ENCODE measurements at places on chromosomes 2 and 18.

- DNase-seq, result no peak
Observed at GRCh38 chr18:29181151-29181901, 1004.4 kb upstream of the CDH2 start.

DNA sequence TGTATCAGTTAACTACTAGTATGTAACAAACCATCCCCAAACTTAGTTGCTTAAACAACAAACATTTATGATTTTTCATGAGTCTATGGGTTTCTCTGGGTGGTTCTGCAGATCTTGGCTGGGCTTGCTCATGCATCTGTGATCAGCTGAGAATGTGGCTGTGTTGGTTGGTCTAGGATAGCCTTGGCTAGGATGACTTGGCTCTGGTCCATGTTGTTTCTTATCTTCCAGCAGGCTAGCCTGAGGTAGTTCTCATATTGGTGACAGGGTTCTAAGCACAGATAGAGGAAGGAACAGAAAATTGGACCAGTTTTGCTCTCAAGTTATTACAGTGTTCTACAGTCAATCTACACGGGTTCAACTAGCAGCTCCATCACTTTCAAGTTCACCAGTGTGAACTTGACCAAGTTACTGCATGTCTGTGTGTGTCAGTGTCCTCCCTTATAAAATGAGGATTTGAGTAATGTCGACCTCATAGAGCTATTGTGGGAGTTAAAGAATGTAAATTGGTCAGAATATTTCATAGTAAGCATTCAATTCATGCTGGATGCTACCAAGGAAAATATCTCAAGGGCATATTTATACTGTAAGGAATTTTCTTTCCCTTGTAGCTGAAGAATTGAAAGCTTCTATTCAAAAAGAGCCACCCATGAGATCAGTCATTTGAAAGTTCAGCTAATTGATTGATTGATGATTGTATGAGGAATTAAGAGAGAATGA, 65.3 kb downstream of the MYO3B start:
- no peak for DNase-seq

- DNase-seq, result no peak
Observed at GRCh38 chr2:105812180-105813044, 67.7 kb downstream of the NCK2 start.

- no peak for DNase-seq
Observed at GRCh38 chr18:51107598-51108305, 77.7 kb downstream of the SMAD4 start.

DNA sequence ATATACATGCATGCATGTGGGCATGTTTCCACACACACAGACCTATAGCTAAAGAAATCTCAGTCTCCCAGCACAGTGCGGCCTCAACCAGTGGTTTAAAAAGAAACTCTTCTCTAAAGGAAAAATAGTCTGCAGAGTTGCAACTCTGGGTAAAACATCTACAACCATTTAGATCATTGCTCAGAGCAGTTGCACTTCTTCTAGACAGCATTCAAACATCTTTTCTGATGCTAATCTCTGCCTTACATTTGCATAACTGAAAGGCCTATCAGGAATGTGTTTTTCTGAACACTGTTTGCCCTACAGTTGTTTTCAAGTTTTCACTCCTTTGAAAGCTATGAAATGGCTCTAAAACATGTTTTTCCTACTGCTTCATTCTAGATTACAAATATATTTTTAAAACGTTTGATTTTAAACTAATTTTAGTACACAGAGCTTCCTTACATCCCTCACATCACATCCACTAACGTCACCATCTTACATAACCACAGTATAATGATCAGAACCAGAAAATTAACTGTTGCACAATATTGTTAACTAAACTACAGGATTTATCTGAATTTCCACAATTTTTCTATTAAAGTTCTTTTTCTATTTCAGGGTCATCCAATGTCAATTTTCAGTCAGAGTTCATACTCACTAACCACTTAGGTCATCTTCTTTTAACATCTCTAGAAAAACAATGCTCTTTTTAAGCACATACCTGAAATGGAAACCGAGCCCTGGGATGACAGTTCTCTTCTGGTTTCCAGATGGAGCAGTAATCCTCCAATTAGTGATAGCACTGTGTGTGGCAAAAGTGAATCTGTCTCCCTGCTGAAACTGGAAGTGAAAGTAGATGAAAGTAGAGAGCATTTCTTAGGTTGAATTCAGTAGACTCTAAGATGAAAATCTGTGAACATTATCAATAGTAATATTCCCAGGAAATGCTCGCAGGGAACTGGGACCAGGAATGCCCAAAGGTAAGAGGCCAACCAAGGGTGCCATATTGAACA, 501.6 kb upstream of the GCFC2 start:
- DNase-seq, result no peak

DNA sequence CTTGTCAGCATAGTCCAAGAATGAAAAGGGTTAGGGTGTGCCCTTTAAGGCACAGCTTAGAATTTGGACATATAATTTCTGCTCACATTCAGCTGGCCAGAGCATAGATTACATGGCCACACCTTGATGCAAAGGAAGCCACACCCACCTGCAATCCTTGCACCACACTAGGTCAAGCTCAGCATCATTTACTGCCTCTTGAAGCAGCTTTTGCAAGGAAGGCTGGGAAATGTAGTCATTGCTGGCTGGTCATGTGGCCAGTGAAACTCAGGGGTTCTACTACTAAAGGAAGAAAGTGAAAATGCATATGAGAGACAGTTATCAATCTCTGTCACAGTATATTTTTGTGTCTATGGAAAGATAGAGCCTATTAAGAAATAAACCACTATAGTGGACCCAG, 159.3 kb downstream of the GFPT1 start:
- no peak for DNase-seq

GRCh38 chr2:163778045-163778781, 42.4 kb upstream of the FIGN start:
- no peak for DNase-seq

DNA sequence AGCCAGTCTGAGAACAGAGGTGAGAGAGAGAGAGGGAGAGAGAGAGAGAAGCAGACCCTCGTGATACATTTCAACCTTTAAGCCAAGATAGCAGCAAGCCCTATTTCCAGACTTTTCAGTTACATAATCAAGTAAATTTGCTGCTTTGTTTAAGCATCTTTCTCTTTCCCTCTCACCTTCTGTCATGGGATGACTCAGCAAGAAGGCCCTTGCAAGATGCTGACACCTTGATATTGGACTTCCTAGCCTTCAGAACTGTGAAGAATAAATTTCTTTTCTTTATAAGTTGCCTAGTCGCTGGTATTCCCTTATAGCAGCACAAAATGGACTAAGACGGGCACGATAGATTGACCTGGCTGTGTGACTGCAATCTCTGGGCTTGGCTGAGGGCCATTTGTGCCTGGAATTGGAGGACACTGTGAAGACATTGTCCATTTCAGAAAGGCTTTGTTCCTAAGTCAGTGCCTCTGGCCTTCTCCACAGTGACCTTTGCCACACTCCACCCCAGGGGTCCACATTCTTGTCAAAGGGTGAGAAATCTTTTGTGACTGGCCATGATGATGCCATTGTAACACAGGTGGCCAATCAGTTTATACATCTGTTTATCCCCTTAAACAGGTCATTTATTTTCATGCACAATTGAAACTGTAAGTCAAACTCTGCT, 51.3 kb upstream of the ITSN2 start:
- DNase-seq, result no peak

DNA sequence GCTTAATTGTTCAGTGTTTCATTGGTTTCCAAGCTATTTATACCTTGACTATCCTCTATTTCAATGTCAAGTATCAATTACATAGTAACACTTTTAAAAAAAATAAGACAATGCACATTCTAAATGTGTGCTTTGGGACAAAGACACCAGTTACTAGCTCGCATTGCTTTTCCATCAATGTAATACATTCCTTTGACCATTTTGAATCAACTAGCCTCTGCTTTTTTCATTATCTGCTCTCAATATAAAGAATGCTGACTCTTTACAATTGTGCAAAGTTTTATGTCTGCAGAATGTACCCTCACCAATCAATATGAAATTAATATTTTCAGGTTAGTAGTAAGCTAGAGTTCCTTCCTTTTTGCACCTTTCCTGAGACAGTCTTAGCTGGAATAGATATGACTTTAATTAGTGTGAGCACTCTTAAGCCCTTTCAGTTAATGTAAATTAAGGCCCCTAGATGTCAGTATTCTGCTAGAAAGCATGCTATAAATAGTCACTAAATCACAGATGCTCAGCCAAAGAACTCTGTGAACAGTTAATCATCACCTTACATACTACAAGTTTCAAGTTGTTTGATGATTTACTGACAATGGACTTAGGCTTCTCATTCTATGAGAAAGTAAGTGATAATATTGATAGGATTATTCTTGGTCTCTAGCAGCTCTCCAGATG, 413.6 kb downstream of the PTH2R start:
- DNase-seq, result no peak

DNA sequence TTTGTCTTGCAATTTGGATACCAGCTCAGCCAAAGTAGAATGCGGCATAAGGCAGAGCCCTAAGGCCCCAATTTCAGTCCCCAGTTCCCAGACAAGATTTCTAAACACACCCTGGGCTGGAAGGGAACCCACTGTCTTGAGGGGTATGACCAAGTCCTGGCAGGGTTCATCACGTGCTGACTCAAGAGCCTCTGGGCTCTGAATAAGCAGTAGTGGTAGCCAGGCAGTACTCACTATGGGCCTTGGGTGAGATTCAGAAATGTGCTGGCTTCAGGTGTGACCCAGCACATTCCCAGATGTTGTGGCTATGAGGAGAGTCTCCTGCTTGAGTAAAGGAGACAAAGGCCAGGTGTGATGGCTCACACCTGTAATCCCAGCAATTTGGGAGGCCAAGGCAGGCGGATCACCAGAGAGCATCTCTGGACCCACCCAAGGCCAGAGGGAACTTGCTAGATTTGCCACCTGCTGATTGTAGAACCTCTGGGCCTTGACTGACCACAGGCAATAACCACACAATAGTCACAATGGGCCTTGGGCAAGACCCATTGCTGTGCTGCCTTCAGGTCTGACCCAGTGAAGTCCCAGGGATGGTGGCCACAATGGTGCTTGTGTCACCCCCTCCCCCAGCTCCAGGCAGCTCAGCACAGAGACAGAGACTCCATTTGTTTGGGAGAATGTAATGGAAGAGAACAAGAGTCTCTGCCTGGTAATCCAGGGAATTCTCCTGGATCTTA, 74.9 kb downstream of the ATL2 start:
- no peak for DNase-seq

DNA sequence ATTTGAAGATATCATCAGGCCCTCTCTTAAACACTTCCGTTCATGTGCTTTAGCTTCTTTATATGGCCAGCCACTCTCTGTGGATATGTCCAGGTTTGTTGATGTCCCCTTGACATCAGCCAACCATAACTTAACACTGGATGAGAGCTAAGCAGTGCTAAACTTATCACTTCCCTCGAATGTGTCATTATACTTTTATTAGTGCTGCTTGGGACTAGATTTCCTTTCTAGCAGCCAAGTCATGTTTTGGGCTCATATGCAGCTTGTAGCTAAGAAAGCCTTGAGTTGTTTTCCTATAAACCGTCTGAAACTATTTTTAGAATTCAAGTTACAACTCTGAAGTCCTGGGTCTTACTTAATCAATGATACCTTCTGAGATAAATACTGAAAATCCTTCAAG, 144.8 kb upstream of the TNP1 start:
- DNase-seq, result no peak

DNA sequence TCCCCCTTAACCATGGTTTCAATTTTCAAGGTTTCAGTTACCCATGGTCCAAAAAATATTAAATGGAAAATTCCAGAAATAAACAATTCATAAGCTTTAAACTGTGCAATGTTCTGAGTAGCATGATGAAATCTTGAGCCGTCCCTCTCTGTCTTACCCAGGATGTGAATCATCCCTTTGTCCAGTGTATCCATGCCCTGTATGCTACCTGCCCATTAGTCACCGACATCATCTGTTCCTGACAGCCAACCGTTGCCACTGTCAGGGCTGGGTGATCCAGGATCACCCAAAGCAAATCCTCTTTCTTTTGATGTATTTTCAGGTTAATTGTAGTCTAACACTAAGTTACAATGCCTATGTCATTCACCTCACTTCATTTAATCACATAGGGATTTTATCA, 15.7 kb upstream of the OLA1 start:
- no peak for DNase-seq

DNA sequence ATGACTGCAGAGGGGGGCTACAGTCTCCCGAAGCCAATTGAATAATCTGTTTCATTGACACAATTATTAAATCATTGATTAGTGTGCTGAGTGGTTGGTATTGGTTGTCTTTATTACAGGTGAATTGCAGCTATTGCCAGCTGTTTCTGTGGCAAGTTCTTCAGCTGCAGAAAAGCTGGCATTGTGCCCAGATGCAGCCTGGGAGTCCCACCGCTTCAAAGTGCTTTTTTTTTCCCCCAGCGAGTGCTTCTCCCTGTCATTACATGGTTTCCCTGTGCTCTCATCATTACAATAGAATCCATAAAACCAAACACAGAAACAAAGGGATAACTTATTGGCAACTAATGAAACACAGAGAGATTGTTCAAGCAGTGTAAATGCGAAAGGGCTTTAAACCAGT, 164.7 kb downstream of the GRB14 start:
- DNase-seq, result no peak

- DNase-seq, result no peak
Observed at GRCh38 chr2:240713071-240713927, 21.6 kb downstream of the AQP12A start.

GRCh38 chr2:33511141-33511540, 34.7 kb downstream of the RASGRP3 start:
- no peak for DNase-seq

GRCh38 chr2:152814475-152815030, 96.1 kb downstream of the ARL6IP6 start:
- no peak for DNase-seq

DNA sequence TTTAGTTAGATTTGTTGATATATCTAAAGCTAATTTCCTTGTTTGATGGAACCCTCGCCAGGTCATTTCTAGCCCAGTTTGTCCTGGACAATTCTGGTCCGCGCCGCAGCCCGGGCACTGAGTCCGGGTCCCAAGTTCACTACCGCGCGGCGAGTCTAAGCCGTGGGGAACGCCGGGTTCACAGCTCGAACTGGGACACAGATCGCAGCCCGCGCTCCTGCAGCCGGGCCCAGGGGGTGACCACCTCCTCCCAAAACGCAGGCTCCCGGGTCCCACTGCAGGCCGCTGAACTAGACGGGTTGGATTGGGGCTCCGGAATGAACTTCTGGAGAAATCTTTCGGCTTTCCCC, 681 bp downstream of the ACADL start:
- DNase-seq, result no peak

GRCh38 chr2:106197878-106198277, 3.8 kb upstream of the UXS1 start:
- no peak for DNase-seq

DNA sequence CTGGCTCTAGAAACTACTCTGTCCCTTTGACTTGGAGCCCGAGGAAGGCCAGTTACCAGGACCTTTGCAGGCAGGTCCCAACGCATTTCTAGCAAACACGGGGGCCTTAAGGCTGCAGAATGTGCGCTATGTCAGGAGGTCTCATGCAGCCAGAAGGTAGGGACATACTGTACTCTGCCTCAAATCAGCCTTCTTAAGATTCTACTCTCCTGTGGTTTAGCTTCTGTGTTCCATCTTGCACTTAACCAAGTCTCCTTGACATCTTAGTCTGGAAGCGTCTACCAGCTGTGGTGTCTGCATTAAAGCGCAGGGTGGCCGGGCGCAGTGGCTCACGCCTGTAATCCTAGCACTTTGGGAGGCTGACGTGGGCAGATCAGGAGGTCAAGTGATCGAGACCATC, 65.5 kb downstream of the STEAP3 start:
- DNase-seq, result no peak
